ENCODE measurements at places on chromosomes 7 and 10. TPM values are rescaled to one million over a fixed set of nuclear protein-coding genes. Genes with fewer than 3 reads are reported as not detected.

The CALY gene
- 0.92 TPM for total RNA-seq

The PAPOLB gene
- total RNA-seq = not detected

The POU6F2 gene
- not detected for total RNA-seq

The ADCYAP1R1 gene
- not detected for total RNA-seq

DNA sequence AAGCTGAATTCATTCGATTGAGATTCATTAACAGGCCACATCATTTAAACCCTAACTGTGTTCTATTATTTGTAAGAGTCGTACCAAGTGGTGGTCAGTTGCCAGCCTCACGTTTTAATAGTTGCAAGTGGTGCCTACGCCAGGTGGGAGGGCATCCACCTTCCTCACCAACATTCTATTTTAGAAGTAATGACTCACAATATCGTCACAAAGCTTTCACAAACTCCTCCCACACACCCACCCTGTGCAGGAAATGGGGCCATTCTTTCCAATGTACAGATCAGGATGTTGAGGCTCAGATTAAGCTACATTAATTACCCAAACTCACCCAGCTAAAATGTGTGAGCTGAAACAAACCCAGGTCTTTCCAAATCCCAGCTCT, 77.3 kb upstream of the SAMD8 start:
- no peak for DNase-seq

- DNase-seq = no peak
Measured at GRCh38 chr10:97229322-97230015, 43.7 kb upstream of the SLIT1 start.

GRCh38 chr7:44727158-44727936, 21.3 kb upstream of the ZMIZ2 start:
- DNase-seq = no peak

- DNase-seq = no peak
Measured at GRCh38 chr10:1536341-1536740, 201.0 kb downstream of the ADARB2 start.

DNA sequence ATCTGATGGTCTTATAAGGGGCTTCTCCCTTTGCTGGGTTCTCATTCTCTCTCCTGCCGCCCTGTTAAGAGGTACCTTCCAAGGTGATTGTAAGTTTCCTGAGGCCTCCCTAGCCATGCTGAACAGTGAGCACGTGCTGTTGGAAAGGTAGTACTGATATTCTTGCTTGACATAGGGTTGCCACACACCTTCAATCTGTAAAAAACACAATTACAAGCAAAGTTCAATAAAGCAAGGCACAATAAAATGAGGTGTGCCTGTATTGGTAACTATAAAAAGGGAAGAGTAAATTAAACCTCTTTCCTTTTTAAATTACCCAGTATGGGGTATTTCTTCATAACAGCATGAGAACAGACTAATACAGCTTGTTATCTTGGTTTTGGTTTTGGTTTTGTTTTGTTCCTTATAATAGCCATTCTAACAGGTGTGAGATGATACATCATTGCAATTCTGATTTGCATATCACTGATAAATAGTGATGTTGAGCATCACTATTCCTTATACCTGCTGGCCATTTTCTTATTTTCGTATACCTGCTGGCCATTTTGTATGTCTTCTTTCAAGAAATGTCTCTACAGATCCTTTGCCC, 164.9 kb upstream of the TRIM24 start:
- no peak for DNase-seq

GRCh38 chr7:54831046-54831643, 72.1 kb upstream of the SEC61G start:
- DNase-seq = no peak

GRCh38 chr10:30098629-30099028, 39.2 kb upstream of the JCAD start:
- DNase-seq = no peak

GRCh38 chr10:71383972-71384687, 12.6 kb upstream of the CDH23 start:
- DNase-seq = peak; percentile 55

- DNase-seq = no peak
Measured at GRCh38 chr10:22027364-22028238, 24.1 kb upstream of the DNAJC1 start.

GRCh38 chr10:131207584-131208532, 103.7 kb downstream of the TCERG1L start:
- DNase-seq = no peak

GRCh38 chr10:132419538-132420468, 22.8 kb downstream of the PWWP2B start:
- DNase-seq = no peak

All from CD8-positive, alpha-beta memory T cell (primary cell).